Activated T-cell treated with anti-CD3 and anti-CD28 coated beads, Interleukin-2, amount 50 U/mL, for 72 hours (primary cell): ENCODE measurements at places on chromosomes 7 and 10.

GRCh38 chr7:84682543-84682942 is 488.0 kb upstream of the SEMA3A start:
- DNase-seq, result no peak

DNA sequence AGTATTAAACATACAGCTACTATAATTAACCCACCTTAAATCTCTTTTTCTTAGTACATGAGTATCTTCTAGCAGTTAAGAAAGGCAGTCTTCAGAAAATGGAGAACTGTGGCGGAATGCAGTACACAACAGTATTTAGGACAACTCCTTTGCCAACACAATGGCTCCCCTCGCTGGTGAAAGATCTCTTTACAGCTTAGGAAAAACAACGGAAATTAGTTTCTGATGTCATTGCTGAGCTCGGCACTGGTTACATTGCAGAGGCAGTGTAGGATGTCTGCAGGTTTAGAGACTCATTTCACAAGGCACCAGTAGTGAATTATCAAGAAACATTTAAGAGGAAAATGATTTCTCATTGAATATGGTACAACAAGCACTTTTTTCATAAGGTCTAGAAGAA is 43.4 kb downstream of the GLRX3 start:
- peak; percentile 44 for DNase-seq

GRCh38 chr7:134167250-134167649 is 40.1 kb downstream of the LRGUK start:
- DNase-seq, result no peak

DNA sequence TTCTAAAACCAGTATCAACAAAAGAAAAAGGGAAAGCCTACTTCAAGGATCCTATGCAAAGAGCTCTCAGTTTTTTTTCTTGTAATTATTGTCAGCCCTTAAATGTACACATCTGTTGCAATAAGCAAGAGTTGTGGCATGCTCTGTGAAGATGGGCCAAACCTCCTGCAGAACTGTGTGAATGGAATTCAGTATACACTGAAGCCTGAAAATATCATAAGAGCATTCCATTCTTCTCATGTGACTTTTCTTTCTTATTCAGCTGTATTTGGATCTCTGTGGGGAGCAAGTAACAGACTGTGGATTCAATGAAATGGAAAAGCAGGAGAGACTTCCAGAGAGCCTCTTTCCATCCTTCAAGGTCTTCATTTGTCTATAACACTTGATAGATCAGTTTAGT is 130.7 kb downstream of the SAMD9 start:
- no peak for DNase-seq

GRCh38 chr7:124996778-124997177 is 67.2 kb upstream of the POT1 start:
- no peak for DNase-seq

DNA sequence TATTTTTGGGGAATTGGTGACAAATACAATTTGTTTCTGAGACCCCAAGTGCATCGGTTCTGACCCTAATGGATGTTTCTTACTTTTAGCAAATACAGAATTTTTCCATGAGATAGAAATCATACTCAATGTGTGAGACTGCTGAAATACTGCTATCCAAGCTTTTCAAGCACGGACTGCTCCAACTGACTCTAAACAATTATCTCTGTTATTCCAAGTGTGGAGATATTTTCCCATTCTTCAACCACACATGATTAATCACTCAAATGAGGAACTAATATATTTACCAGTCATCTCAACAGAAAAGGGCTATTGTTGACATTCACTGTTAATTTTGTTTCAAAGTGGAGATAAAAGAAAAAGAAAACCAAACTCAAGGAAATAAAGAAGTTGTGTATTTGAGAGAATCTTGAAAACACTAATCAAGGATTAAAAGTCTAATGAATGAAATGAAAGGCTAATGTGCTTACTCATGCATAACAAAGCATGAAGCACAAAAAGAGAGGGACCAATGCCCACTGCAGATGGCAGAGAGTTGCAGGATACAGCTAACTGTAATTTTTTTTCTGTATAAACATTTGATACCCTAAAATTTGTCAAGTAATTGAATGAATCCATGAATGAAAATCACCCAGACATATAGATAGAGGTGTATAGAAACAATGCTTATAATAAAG is 423.6 kb downstream of the DGKB start:
- DNase-seq, result no peak

DNA sequence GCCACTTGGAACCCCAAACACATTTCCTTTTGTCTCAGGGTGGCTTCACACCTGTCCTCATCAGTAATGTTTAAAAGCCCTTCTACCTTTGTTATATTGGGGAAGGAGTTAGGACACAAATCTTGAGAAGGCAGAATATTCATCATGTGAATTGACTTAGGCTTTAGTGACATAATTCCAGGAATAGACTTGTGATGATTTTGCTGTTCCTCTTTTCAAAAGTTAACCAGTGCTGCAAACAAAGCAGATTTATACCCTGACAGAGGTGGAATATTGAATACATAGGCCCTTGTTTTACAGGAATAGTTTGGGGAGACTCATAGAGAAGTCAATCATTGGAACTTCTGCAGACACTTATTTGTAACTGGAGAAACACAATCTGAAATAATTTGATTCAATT is 27.0 kb downstream of the ZNF786 start:
- no peak for DNase-seq

DNA sequence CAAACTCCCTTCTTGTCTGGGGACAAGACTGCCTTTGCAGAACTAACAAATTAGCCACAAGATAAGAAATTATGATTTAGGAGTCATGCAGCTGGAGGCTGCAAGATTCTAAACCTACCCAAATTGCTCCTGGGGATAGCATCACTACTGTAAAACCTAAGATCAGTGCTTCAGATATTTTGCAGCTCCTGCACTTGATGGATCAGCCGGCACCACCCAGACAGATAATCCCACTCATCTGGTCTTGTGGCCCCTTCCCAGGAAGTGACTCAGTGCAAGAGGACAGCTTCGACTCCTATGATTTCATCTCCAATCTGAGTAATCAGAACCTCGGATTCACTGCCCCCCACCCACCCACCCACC is 181.9 kb downstream of the AKR1D1 start:
- no peak for DNase-seq

DNA sequence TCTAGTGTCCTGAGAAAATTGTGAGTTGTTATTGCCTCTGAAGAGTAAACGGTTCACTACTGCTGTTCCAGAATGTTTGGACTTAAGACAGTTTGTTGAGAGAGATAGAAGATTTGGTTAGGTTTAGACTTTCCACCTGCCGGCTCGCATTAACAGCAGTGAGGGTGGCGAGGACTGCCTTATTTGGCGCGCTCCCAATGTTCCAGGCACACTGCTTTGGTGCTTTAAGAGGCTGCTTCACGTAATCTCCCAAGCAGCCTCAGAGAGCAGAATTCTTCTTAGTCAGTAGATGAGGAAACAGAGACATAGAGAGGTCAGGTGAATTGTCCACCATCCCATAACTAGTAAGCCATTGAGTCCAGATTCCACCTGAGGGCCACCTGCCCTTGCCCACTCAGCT is 41.1 kb downstream of the GLRX3 start:
- DNase-seq, result no peak

GRCh38 chr7:132672200-132672990 is 96.1 kb upstream of the PLXNA4 start:
- no peak for DNase-seq

- DNase-seq, result peak; percentile 3
Measured at GRCh38 chr7:82443036-82443546, 486 bp downstream of the CACNA2D1 start.

- DNase-seq, result no peak
Measured at GRCh38 chr7:31326416-31326815, 14.1 kb downstream of the NEUROD6 start.

DNA sequence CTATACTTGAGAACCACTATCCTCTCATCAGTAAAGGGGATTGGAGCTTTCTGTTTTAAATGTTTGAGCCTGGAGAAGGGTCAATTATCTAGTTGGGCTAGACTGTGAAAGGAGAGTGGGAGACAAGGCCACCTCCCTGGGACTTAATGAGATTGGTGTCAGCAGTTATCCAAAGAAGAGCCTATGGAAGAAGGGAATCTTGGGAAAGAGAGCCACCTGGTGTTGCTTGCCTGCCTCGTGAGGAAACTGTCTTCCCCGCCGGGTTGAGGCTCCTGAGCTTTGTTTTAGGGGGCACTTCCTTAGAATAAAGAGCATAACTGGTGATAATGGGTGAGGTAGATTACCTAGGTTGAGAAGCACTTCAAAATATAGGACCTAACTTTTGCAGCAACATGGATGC is 32.0 kb upstream of the ABCB4 start:
- no peak for DNase-seq

- no peak for DNase-seq
Measured at GRCh38 chr7:633381-634018, 93.0 kb upstream of the DNAAF5 start.

DNA sequence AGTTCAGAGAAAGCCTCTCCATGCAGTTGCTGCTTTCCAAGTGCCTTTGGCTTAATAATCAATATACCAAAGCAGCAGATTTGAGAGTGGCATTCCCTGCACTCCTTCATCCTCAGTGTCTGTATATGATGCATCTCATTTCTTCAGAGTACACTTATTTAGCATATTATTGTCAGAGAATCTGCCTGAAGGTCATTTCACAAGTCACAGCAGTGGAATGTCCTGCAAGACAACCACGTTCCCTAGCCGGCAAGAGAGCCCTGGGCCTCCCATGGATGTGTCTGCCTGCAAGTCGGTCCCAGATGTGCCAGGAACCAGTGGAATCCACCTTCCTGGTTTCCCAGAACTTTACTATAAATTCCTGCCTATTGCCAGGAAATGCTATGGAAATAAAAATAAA is 289.4 kb upstream of the IGFBP3 start:
- DNase-seq, result no peak

GRCh38 chr10:67518043-67518442 is 178.0 kb downstream of the CTNNA3 start:
- no peak for DNase-seq

DNA sequence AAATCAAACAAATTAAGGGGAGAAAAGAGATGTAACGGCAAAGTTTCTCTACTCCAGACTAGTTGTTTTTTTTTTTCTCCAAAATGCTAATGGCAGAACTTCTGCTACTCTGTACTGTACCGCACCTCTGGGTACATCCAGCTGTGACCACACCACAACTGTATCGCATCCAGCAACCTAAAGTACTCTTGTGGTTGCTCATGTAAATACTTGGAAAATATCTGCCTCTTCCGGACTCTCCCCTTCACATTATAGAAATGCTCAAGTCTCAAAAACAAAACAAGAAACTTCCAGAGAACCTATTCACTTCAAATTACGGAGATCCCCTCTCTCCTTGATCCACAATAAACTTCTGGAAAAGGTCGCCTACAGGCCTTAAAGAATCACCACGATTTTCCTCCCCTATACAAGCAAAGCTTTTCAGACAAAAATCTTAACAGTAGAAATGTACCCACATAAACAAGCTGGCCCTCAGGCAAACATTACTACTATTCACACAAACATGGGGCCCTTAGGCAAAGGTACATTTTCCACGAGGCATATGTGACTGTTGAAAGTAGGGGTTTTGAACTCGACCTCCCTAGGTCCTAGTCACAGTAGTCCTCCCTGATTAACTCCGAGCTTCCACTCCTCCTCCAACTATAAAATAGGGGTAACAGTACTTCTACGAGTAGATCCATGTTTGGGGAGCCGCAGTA is 222.9 kb upstream of the MKLN1 start:
- no peak for DNase-seq

GRCh38 chr10:36256166-36256565 is 614.1 kb upstream of the FZD8 start:
- DNase-seq, result no peak

DNA sequence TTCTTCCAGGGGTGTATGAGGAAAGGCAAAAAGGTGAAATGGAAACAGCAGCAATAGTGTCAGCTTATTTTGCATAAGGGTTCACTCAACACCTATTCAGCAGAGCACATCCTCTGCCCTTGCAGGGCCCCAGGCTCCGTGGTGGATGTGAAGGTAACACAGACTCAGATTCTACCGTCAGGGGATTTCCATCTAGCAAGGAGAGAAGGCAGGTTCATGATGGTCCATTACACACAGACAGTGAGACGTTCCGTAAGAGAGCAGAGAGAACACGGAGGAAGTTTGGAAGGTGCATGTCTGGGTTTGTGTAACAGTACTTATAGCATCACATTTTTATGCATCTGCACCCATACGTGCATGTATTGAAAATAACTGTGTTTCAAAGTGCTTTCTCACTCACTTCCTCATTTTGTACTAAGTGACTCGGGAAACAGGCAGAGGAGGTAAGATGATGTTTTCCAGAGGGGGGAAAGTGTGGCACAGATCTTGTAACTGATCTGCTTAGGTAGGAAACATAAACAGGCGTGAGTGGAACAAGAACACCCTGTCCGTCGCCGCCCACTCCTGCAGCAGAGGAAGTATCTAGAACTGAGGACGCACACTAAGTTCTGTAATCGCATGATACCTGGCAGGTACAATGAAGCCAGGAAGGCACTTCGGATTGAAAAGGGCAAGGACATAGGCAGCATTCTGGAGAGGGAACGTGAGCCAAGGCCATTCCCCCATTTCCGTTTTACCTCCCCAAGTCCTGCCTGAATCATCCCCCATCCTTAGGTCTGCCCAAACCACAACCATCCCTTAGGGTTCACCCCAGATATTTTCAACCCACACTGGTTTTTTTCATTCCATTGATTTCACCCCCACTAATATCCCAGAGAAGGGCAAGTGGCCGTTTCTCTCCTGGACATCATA is 1.0 kb upstream of the ENO4 start:
- peak; percentile 47 for DNase-seq

DNA sequence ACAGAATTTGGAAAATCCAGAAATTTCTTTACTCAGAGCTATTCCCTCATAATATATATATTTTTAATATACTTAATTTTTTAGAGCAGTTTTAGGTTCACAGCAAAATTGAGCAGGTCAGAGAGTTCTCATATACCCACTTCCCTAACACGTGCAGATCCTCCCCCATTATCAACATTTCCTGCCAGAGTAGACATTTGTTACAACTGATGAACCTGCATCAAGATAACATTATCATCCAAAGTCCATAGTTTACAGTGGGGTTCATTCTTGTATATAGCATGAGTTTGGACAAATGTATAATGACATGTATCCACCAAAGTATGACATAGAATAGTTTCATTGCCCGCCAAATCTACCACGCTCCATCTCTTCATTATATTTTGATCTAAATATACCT is 170.0 kb downstream of the PTEN start:
- no peak for DNase-seq

DNA sequence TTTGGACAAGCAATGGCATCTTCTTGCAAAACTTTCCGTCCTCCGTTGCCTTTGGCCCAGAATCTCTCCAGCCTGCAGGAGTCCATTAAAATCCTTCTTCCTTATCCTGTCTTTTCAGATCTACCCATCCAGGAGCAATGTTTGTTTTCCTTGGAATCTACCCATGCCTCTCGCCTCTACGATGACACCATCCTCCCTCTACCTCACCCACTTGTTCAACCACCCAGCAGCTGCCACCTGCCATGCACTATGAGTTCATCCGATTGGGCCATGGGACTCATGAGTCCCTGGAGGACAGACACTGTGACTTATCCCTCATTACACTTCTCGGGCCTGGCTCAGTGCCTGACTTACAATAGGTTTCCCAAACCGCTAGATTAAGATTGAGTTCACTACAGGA is 26.8 kb upstream of the MGMT start:
- no peak for DNase-seq

GRCh38 chr7:83014546-83014945 is 148.1 kb downstream of the PCLO start:
- DNase-seq, result no peak
